ENCODE measurements at places on chromosomes 16 and 17.

DNA sequence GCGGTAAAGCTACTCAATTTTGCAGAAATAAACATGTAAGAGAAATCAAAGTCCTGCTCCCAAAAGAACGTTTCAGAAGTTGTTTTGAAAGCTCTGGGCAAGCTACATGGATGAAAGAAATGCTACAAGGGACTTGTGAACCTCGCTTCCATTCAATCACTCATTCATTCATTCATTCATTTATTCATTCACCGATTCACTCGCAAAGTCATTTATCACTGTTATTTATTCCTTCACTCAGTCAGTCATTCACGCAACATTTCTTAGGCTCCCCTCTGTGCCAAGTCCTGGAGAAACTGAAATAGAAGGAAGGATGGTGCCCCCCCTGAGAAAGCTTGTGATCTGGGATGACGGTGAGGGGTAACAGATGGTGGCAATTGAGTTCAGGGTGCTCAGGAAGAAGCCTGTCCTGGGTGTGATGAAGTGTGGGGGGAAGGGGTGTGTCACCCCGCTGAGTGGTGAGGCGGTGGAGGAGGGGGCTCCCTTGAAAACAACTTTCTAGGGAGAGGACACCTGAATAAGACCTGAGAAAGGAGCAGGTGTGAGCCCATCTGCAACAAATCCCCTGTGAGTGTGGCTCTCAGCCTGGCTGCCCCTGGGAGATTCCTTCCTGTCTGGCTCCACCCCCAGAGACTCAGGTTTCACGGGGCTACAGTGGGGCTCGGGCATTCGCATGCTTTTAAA is 36.3 kb upstream of the PRSS54 start:
- DNase-seq: no peak

DNA sequence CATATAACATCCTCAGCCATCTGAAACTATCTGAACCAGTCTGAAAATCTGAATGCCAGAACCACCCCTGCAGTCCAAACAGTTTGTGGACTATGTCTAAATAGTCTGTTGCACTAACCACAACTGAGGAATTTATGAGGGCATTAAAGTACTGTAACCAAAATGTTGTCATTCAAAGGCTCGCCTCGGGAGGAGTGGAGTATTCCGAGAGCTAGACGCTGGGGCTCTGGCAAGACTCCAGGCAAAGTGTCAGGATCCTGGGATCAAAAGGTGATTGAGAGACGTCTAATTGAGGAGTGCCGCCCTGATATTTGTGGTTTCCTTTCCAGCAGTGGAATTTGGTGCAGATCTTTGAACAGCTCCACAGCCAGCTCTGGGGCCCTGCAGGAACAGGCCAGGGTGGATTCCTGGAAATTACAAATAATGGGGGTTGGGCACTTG is 142.9 kb upstream of the MYOCD start:
- no peak for DNase-seq

DNA sequence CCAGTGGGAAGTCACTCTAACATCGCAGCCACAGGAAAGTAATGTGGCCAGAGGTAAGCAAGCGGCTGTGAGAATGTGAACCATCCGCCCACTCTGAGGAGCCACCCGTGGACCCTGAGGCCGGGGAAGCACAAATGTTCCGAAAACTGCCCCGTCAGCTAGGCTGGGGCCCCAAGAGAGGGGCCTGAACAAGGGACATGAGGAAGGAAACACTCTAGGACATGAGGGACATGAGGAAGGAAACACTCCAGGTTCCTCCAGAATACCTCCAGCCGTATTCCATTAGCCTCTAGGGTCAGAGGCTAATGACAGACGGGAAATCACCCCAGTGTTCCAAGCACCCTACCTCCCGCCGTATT is 317 bp downstream of the TEFM start:
- no peak for DNase-seq

GRCh38 chr16:54657709-54658102 is 273.0 kb upstream of the IRX5 start:
- DNase-seq: no peak

GRCh38 chr16:87234601-87235000 is 82.6 kb downstream of the C16orf95 start:
- no peak for DNase-seq

DNA sequence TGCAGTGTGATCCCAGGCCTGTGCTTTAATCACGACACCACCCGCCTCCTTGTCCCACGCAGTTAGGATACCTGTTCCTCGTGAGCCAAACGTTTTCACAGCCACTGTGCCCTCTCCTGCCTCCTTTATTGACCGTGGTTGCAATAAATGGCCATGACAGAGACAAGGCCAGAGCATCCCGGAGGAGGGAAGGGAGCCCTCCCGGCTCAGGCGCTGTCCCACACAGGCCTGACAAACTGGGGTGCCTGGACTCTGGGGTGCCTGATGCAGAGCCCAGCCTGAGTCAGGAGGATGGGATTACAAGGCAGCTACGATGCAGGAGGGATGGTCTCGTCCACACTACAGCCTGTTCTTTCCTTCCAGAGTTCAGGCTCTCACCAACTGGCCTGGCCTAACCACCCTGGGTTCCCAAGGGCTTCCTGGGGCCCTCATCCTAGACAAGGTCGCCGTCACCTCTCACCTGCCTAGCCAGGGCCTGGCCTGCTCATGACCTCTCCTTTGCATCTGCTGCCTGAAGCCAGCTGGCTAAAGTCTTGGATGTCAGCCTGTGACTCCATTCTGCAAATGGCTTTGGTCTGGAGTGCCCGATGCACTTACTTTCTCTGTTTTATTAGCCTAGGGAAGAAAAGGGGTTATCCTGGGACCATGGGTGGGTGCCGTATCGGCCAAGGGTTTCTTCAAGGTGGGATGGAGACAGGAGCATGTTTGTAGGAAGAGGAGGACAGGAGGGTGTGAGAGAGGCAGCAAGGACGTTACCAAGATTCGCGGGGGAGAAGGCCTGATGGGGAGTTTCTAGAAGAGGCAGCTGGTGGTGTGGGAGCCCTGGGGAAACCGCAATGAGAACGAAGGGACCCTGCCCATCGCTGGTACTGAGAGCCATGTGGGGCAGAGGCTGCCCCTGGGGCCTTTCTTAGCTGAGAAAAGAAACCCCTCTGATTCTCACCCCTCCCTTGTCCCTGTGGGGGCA is 234.3 kb upstream of the TNRC6C start:
- no peak for DNase-seq

- no peak for DNase-seq
These were observed 23.6 kb downstream of the DYNLRB2 start for GRCh38 chr16:80564394-80564793.

Data from cerebellar cortex (tissue), 1 donor.